ENCODE measurements at places on chromosomes 11 and 22.

- DNase-seq = no peak
These were observed 129.9 kb upstream of the TTC12 start for GRCh38 chr11:113184498-113184897.

- no peak for DNase-seq
These were observed 5.9 kb upstream of the ADORA2A start for GRCh38 chr22:24421428-24421931.

DNA sequence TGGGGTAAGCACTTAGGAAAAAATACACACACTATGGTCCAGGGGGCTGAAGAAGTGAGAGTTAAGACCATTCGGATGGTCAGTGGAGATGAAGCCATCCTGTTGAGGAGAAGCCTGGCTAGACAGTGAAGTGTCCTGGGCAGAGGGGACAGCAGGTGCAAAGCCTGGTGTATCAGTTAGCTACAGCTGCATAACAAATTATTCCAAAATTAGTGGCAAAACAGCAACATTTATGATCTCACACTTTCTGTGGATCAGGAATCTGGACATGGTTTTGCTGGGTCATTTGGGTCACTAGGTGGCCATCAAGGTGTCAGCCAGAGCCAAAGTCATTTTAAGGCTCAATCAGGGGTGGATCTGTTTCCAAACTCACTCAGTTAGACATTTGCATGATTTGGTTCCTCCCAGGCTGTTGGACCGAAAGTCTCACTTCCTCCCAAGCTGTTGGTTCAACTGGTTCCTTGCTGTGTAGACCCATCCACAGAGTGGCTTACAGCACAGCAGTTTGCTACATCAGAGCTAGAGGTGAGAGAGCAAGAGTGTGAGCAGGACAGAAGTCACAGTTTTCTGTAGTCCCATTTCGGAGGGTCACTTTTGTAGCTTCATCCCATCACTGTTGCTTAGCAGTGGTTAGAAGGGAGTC lies 80.1 kb upstream of the ALX4 start:
- no peak for DNase-seq

- no peak for DNase-seq
These were observed at the start of gene IL18 for GRCh38 chr11:112163875-112164685. IL18 (minus strand) TSS chr11:112164094; CDS start chr11:112155053, 9,041 bp downstream.

- no peak for DNase-seq
These were observed 1.5 kb downstream of the EHD1 start for GRCh38 chr11:64876835-64877341.

GRCh38 chr11:103651341-103651998 lies 385.0 kb upstream of the DDI1 start:
- DNase-seq = no peak

GRCh38 chr22:22968366-22968765 lies 80.8 kb downstream of the IGLL5 start:
- no peak for DNase-seq

DNA sequence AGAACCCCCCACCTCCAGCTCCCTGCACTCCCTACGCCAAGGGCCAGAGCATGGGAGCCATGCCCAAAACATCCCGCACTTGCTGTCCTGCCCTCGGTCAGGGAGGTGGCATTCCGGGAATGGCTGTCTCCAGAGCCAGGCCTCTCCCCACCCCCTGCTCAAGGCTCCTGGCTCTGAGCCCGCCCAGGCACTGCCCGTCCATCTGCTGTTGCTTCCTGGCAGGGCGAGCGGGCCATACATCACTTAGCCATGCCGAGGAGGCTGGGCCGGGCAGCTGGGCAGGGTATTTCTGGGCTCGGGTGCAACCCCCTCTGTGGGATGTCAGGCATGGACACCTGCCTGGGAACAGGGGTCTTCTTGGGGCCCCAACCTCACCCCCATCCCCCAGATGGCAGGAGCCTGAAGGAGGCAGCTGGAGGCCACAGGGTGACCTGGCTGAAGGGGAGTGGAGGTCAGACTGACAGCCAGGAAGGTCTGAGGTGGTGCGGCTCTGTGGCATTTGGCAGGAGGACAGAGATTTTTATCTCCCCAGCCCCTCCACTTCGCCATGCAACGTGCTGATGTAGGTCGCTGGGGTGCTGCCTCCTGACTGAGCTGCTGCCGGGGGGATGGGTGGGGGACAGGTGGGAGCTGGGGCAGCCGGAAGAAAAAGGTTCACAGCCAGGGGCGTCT lies 8.7 kb upstream of the CABP7 start:
- no peak for DNase-seq

DNA sequence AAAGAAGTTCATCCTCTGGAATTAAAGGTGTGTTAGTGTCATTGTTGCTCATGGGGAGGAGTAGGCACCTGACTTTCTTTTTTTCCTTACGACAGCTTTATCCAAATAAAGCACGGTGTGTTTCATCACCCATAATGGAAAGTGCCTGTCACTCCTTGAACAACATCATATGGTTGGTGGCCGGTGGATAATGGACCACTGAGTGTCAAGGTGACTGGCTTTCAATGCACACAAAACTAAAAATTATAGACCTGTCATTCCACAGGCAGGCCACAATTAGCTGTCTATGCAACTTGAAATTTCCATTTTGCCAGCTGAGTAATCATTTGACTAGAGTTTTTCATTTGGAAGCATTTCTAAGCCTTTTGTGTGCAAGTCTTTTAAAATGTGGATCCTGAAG lies 45.0 kb upstream of the MPPED2 start:
- DNase-seq = no peak

DNA sequence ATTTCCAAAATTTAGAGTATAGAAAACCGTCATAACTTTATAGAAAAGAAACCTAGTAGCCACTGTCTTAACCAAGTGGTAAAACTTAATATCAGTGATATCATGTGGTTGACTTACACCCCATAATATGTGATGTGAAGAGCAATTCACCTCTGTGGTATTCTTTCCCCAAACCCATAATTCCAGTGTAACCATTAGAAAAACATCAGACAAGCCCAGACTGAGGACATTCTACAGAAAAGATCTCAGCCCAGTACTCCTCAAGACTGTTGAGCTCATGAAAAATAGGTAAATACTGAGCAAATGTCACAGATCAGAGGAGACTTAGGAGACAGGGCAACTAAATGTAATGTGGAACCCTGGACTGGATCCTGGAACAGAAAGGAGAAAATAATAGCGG lies 134.6 kb downstream of the PGR start:
- no peak for DNase-seq

- DNase-seq = no peak
These were observed 33.4 kb upstream of the WNT7B start for GRCh38 chr22:46010207-46010867.

DNA sequence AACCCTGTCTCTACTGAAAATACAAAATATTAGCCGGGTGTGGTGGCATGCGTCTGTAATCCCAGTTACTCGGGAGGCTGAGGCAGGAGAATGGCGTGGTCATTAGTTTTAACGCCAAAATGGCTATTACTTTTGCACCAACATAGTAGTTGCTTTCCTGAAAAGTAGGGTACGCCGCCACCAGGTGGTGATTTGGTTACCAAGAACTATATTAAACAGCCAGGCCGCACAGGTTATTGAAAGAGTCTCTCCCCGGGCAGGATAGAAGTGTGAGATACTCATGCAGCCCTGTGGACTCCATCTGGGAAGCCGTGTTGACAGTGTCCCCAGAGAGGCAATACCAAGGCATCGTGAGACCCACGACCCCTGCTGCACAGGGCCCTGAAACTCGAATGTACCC lies 24.6 kb upstream of the LRRC32 start:
- no peak for DNase-seq

DNA sequence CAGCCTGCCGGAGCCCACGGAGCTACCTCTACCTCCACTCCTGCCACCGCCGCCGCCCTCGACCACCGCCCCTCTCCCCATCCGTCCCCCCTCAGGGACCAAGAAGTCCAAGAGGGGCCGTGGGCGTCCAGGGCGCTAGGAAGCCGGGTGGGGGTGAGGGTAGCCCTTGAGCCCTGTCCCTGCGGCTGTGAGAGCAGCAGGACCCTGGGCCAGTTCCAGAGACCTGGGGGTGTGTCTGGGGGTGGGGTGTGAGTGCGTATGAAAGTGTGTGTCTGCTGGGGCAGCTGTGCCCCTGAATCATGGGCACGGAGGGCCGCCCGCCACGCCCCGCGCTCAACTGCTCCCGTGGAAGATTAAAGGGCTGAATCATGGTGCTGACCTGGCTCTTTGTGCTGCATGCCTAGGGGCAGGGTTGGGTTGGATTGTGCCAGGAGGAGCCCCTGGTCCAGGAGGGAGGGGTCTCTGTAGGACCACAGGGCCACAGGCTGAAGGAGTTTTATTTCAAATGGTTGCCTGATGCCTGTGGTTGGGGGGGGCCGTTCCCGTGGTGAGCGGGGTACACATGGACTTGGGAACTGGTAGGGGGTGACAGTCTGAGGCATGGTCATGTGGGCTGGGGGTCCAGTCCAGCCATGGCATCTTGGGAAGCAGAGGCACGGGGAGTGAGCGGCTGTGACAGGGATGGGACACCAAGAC lies 2.3 kb downstream of the PTPRCAP start:
- DNase-seq = no peak

- DNase-seq = no peak
These were observed 3.6 kb downstream of the PRDX5 start for GRCh38 chr11:64321533-64321932.

- DNase-seq = no peak
These were observed 5.8 kb downstream of the POLR2F start for GRCh38 chr22:37959231-37959825.

DNA sequence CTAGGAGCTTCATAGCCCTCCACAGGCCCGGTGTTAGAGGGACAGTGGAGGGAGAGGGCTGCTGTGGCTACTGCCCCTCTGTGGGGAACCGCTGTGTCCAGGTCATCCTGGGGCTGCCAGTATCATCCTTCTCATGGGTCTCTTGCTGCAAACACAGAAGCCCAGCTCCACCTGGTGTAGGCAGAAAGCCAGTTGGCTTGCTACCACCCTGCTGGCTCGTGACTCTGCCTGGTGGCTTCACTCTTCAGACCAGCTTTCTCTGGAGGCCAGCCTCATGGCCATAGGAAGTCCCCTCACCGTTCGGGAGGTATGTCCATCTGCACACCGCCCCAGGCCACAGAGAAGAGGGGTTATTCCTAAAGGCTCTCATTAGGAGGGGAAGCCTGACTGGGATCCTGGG lies 19.4 kb upstream of the SUSD2 start:
- no peak for DNase-seq

DNA sequence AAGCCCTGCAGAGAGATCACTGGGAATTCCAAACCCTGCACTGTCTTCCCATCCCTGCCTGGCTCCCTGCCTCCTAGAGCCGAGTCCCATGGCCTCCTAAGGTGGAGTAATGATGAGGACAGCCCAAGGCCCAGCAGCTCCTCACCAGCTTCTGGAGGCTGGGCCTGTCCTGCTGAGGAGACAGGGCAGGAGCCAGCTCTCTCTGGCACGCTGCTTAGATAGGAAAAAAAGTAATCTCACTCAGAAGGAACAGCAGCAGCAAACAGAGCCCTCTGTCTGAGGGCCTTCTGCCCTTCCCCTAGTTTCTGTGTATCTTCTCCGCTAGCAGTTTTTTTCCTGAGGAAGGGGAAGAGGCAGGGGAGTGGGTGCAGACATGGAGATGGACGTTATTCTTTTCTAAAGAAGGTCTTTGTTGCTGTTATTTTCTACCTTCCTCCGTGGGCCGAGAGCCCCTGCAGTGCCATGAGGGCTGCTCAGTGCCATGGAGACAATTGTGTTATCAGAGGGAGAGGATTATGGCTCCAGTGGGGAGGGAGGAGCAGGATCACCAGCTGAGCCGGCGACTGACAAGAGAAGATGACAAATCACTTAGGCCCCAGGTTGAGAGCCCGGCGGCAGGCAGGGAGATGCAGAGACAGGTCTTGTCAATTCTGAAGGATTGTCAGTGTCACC lies 315.3 kb downstream of the BUD13 start:
- DNase-seq = no peak

GRCh38 chr22:35418088-35418487 lies 18.1 kb downstream of the MCM5 start:
- no peak for DNase-seq

DNA sequence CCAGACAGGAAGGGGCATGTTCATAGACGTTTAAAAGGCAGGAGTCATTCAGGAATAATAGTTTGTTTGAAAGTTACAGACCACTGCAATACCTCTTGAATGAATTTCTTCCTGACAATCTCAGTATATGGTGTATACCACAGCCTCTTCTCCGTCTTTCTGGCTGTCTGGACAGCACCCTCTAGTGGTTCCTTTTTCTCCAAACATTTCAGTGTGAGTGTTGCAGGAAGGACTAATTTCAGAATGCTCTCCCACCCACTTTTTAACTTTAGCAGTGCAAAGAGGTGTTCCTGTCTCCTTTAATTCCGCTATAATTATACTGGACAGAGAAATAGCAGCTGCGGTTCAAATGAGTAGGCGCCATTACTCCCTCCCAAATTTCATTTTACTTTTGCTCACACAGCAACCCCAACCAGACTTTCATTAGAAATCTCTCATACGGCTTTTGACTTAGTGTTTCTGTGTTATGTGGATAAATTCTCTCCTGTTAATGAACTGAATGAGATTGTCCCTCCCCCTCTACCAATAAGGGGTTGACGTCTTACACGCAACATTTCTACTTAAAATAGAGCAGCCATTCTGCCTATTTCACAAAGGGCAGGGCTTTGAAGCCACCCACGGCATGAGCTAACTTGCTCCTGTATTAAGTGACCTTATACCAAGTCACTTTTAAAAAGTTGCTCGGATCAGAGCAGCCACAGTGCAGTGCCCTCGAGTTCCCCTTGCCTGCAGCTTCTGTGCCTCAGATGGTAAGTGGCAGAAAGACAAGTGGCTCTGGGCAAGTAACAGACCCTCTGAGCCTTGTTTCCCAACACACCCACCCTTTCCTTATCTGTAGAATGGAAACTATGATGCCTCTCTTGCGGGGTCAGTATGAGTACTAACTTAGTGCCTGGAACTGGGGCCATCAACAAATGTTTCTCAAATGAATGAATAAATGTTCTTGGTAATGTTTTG lies 368.6 kb downstream of the OPCML start:
- peak; percentile 45 for DNase-seq

DNA sequence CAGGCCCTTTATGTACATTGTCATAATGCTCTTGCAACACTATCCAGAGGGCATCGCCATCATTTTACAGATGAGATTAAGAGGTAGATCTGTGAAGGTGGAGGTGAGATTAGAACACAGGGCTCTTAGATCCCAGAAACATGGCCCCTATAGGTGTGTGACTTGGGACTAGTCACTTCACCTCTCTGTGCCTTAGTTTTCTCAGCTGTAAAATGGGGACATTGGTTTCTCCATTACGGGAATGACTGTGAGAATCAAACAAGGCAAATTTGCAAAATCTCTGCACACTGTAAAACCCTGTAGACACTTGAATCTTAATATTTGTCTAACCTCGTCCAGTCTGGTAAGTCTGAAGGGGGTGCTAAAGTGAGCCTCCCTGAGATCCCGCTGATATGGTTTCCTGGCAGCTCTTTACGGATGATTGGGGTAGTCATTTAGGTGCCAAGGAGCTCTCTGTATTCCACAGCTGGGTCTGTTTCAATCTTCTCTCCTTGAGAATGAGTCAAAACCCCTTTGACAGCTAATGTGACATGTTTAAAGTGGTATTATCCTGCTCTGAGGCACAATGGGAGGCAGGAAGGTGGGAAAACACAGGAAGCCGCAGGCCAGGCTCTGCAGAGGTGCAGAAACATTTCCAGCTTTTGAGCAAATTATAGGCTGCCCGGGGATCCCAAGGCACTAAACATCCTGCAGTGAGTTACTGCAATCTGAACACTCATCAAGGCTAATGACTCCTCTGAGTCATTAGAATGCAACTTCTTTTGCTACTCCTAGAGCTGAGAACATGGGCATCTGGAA lies 140.8 kb downstream of the CCDC81 start:
- no peak for DNase-seq

GRCh38 chr11:133968300-133968699 lies 11.5 kb upstream of the IGSF9B start:
- no peak for DNase-seq

GRCh38 chr11:67421430-67422031 lies 6.1 kb downstream of the CARNS1 start:
- DNase-seq = no peak

- no peak for DNase-seq
These were observed 21.6 kb upstream of the SOX10 start for GRCh38 chr22:38005943-38006342.
